ENCODE measurements at places on chromosomes 6 and 20. TPM values are rescaled to one million over a fixed set of nuclear protein-coding genes. Genes with fewer than 3 reads are reported as not detected.
A peak's percentile ranks its signal among the peaks of the same experiment; 100 is the strongest.

DNA sequence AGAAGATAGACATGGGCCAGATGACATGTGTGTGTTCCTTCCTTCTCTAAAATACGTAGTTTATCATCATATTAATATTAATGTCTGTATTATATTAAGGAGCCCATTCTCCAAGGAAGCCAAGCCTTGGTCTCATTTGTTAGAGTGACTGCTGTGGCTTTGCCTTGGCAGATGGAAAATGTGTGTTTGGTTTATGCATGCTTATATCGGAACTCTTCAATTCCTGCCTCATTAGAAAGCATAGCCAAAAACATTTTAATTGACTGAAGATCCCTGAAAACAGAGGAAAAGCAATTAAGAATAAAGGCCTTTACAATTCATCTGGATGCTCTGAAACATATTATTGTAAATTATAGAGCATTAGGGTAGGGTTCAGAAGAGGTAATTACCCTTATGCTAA, 106.4 kb downstream of the COL9A1 start:
- DNase-seq: no peak

- peak; percentile 77 for DNase-seq
Measured at GRCh38 chr20:45229264-45230056, 8.3 kb downstream of the SEMG2 start.

- no peak for DNase-seq
Measured at GRCh38 chr6:42690151-42690702, 32.2 kb downstream of the PRPH2 start.

GRCh38 chr6:162198076-162198475, 529.5 kb downstream of the PRKN start:
- DNase-seq: no peak

The CCM2L gene
- 1.7 TPM for total RNA-seq

The HLA-DPA1 gene
- 103 TPM for total RNA-seq

Measured in left colon (tissue), 2 donors.